Thyroid gland (tissue), 4 donors: ENCODE measurements at places on chromosomes 4 and X. TPM values are rescaled to one million over a fixed set of nuclear protein-coding genes. Genes with fewer than 3 reads are reported as not detected.

DNA sequence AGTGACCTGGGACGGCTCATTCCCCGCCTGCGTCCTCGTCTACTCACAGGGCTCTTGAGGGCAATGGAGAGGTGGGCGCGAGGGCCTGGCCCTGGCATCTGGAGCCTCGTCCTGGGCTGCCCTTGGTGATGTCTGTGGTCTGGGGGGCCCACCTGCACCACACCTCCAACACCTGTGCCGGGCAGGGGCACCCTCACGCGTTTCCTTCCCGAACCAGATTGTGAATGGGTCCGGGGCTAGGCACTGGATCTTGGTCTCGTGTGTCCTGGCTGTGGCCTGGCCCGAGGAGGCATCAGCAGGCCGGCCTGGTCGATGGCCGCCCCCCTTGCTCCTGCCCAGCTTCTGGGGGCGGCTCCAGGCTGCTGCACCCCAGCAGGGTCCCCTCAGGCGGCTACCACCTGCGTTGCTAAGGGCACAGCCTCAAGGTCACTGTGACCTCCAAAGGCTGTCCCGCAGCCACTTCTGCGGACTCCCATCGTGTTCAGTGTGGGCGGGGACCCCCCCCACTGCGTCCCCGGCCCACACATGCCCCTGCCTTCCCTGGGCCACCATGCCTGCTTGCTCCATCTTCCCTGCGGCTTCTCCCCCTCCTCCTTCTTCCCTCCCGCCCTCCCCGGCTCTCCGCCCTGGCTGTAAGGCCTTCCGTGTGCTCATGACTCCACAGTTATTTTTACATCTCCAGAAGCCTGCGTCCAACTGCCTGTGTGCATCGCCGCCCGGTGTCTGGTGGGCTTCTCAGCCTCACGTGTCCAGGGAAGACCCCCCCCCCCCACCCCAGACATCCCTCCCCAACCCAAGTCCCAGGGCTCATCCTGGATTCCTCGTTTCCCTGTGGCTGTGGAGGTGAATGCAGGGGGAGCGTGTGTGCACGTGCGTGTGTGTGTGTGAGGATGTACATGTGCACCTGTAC, 3.8 kb downstream of the DOK7 start:
- no peak for DNase-seq

- no peak for DNase-seq
Measured at GRCh38 chrX:14591976-14592375, 62.6 kb downstream of the GLRA2 start.

DNA sequence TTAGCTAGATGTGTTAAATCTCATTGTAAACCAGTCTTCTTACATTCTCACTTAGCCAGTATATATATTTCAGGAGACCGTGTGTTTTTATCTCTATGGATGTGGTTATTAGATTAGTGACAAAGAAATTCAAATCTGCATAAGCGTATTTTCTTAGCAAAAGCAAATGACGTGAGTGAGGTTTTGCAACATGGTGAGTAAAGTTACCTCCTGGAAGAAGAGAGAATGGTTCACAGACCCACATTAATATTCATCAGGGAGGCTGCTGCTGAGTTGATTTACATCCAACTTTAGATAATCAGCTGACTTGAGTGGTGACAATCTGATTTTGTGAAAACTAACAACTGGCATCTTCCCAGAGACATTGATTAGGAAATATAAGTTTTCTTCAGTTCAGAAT, 589.9 kb upstream of the GALNT7 start:
- no peak for DNase-seq

- DNase-seq: no peak
Measured at GRCh38 chr4:169151671-169152070, 119.1 kb downstream of the SH3RF1 start.

- peak; percentile 78 for DNase-seq
Measured at GRCh38 chrX:151973851-151974335, 583 bp downstream of the GABRE start.

GRCh38 chrX:9706421-9706820, 59.2 kb downstream of the GPR143 start:
- no peak for DNase-seq

- no peak for DNase-seq
Measured at GRCh38 chrX:153851981-153852380, 21.6 kb upstream of the PDZD4 start.

DNA sequence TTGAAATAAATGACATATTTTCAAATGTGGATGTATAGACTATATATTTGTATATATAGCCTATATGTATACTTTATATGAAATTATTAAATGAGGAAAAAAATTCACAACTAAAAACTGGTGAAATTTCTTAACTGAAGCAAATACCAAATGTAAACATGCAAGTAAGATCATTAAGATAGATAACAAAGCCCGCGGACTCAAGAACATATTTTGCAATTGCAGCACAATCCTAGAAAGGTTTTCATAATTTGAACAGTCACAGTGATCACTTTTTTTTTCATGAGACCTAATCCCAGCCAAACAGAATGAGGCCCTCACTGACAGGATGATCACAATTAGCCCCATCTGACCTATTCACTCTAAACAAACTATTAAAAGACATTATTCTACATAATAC, 123.2 kb downstream of the SPOCK3 start:
- no peak for DNase-seq

GRCh38 chrX:21225643-21226042, 148.6 kb upstream of the CNKSR2 start:
- DNase-seq: no peak

- no peak for DNase-seq
Measured at GRCh38 chr4:175277816-175278215, 359.7 kb downstream of the ADAM29 start.

GRCh38 chr4:18100657-18101056, 79.1 kb upstream of the LCORL start:
- no peak for DNase-seq

- no peak for DNase-seq
Measured at GRCh38 chr4:86837691-86838503, 11.3 kb downstream of the SLC10A6 start.

DNA sequence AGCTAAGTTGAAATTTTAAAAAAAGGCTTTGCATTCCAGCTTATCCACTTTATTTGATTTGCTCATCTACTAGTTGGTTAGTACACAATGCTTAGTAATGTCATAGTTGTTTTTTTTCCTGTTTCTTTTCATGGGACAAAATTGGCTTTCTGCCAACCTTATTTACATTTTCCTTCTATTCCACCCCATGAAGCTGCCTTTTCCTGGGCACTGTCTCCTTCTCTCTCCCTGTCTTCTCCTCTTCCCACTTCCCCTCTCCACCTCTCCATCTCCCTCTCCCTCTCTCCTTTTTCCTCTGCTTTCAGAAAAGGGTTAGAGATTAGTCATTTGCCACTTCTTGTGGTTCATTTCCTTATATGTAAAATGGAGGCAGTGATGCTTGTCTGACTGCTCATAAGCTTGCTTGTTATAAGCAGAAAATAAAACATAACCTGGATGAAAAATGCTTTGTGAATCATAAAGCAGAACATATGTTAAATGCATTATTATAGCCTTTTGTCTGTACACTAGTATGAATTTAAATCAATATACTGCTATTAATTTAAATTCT, 181.9 kb downstream of the CEP135 start:
- DNase-seq: no peak

GRCh38 chr4:20084488-20084887, 167.2 kb upstream of the SLIT2 start:
- no peak for DNase-seq

The C1QTNF7 gene
- total RNA-seq: 9.5 TPM

The GLUD2 gene
- 1.6 TPM for total RNA-seq

The XG gene
- total RNA-seq: 0.68 TPM

The NRK gene
- total RNA-seq: 1.1 TPM
